ENCODE measurements at places on chromosomes 6 and 20. TPM values are rescaled to one million over a fixed set of nuclear protein-coding genes. Genes with fewer than 3 reads are reported as not detected.

Gene HDGFL1
- polyA plus RNA-seq, result not detected

Gene APOM
- polyA plus RNA-seq, result 3.5 TPM

Gene MAFB
- polyA plus RNA-seq, result 0.10 TPM

Gene C20orf144
- 0.19 TPM for polyA plus RNA-seq

Gene ENPP5
- polyA plus RNA-seq, result not detected

Gene IL17A
- not detected for polyA plus RNA-seq

Gene TCF15
- not detected for polyA plus RNA-seq

DNA sequence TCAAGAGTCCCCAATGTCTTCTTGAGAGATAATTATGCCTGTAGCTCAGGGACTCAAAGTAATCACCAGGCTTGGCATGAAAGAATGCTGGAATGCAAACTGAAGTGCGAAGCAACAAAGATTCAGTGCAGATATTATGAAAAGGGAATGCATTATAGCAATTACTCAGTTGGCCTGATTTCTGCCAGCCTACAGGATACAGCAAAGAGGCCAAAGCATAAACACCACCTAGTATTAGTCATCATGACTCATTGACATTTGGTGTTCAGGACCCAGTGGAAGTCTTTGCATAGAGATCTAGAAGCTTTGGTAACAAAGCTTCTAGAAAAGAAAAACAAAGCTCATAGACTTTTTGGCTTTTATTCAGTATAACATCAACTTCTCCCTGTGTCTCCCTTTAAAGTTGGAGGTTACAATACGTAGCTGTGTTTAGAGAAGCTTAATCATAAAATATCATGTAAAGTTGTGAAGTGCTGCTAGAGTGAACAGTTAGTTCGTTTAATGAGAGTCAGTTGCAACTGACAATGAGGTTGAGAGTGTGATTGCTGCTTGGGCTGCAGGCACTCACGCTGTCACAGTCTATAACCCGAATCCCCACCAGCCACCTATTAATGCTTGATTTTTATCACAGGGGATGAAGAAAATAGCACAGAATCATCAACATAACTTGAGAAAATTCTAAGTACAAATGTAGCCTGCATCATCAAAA lies 932.7 kb downstream of the TFAP2A start:
- peak; percentile 96 for DNase-seq

GRCh38 chr6:19204445-19204844 lies 632.7 kb upstream of the ID4 start:
- DNase-seq, result no peak

DNA sequence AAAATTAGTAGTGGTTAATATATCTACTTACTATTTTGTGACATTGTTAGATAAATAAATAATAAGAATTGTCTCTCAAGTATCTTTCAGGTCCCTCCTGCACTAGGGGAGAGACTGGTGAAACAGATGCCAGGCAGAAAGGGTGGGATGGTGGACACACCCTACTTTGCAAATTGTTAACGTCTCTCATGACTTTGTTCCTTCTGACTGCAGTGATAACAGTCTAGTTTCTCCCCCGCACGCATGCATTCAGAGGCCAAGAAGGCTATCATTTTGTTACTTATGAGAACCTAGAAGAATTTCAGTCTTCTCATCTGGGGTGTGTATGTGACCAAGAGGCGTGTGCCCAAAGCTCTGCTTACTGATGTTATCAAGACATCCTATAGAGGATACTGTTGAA lies 152.3 kb downstream of the EDN1 start:
- no peak for DNase-seq

DNA sequence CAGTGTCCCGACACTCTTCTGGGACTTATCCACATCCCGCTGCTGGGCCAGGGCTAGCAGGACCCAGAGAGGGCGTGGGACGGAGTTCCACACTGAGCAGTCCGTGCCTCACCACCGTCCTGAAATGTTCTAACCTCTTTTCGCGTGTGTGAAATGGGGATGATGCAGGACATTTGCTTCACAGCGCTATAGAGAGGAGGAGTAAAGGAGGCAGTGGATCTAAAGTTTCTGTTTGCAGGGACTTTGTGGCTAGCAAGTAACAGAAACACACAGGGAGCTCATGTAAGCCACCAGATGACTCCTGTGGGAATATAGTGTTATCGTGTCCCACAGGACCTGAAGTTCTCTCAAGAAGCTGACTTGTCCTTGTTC lies 634 bp downstream of the ITPA start:
- DNase-seq, result peak; percentile 18

DNA sequence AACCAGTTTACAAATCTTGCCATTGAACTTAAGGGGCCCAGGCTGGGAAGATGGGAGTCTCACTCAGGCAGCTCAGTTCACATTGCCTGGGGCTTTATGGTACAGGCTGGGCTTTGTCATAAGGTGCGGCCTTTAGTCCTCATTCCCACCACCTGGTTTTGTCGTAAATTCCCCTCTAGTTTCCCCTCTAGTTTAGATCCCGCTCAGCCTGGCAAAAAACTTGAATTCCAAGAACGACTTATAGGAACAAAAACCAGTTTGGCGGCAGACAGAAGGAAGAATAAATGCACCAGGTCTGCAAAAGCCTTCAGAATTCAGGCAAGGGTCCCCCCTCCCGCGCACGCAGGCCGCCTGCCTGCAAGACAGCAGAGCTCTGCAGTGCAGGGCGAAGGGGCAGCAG lies 4.1 kb downstream of the BMP7 start:
- DNase-seq, result no peak

GRCh38 chr20:24160563-24161281 lies 172.1 kb upstream of the GGTLC1 start:
- DNase-seq, result peak; percentile 63

DNA sequence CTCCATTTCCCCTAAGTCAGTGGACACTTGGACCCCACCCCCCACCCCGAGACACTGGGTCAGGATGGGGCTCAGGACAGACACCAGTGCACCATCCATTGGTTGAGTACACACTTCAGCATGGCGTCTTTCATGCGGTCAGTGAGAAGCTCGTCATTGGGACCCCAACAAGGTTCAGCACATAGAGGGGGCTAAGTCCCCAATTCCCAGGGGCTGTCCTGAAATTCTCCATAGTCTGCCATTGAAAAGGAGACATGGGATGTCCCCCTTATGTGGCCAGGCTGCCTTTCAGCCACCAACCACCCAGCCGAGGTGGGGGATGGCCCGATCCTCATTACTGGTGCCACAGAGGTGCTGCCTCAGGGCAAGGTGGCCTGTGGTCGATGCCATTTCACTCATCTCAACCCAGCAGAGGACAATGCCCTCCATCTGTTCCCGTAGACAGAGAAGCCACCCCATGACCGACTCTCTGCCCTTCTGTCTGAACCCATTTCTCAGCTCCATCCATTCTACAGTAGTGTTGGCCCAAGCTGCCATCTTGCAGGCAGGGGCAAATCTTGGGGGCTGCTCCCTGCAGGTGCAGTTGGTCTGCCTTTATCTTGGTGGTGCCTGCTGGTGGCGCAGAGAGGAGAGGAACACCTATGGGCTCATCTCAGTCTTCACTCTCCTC lies 37.4 kb downstream of the PRR18 start:
- DNase-seq, result no peak

- DNase-seq, result no peak
Observed at GRCh38 chr6:2957696-2958330, 13.6 kb downstream of the SERPINB6 start.

- peak; percentile 99 for DNase-seq
Observed at GRCh38 chr6:45445749-45446549, 68.2 kb upstream of the SUPT3H start.

DNA sequence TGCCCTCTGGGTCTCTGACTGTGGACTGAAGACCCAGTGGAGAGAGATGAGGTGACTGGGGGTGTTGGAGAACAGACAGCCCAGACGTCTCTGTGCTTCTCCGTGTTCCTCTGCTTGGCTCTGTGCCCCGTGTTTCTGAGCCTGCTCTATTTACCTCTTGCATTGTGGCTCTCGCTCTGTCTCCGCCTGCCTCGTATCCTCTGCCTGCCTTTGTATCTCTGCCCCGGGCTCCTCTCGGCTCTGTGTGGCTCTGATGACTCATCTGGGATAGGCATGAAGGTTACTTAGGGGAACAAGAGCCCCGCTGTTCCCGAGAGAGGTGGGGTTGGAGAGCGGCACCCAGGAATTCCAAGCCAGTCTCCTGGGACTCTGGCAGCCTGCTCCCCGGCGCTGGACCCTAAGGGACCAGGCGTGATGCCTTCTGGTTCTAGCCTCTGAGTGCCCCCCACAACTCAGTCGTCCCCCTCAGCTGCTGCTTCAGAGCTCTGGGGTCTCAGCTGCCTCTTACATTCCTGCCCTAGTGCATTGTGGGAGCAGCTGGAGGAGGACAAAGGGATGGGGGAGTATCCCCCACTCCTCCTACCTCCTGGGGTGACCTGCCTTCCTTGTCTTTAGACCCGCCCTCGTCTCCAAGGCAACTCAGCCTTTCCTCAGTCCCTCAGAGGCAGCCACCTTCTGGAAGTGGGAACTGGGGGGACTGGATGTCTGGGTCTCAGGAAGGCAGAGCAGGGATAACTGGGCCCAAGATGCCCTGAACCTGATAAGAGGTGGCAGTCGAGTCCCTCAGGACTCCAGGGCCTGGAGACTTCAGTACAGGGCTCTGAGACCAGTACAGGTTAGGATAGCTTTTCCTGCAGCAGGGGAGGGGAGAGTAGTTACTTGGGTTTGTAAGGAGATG lies 1.9 kb downstream of the DDR1 start:
- peak; percentile 79 for DNase-seq

DNA sequence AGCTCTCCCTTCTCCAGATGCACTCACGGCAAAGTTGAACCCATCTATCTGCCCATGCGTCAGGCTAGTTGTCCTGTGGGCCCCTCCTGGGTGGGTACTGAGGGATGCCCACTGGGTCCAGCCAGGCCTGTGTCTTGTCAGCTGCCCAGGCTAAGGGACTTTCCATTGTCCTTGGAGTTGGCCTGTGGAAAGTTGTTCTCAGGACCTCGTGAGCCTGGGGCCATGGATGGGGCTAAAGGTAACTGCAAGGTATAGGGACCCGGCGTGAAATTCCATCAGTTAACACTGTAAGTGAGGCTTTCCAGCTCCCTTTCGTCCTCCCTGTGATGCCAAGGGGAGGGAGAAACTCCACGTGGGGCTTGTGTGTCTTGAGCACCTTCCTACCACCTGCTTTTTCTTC lies 126.5 kb downstream of the CEBPB start:
- DNase-seq, result no peak

- peak; percentile 87 for DNase-seq
Observed at GRCh38 chr6:158286413-158286812, 25.9 kb upstream of the TULP4 start.

DNA sequence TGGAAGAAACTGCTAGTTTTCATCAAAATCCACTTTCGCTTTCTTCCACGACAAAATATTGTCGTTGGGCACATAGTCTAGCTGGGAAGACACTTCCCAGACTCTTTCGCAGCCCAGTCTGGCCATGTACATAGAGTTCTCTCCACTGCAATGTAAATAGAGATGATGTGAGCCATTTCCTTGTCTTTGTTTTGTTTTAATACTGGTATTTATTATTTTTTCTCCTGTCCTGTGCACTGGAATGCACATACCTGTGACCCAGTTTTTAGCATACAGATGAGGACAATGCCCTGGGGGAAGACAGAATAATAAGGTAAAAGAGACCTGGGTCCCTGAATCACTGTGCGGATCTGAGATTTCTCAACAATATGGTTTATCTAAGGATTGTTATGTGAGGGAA lies 149.5 kb upstream of the BMP5 start:
- DNase-seq, result no peak

- DNase-seq, result no peak
Observed at GRCh38 chr6:43173591-43174262, 2.7 kb downstream of the SRF start.

DNA sequence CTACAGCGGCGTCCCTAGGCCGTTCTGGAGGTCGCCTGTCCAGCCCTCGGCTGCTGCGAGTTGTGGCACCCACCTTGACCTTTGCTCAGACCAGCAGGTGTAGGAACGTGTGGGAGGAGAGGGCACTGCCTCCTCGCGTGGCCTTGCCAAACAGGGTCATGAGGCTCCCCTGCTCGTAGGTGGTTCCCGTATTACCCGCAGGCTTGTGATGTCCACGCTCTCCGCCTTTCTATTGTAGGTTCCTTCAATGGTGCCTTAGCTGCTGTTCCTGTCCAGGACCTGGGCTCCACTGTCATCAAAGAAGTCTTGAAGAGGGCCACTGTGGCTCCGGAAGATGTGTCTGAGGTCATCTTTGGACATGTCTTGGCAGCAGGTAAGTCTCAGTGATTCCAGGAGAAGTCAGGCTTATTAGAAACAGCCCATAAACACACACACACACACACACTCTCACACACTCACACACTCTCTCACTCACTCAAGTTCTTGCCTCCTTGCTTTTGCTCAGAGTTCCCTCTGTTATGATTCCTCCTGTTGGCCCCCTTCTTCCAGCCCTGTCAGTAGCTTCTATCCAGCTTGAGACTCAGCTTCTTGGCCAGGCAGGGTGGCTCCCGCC lies 942 bp downstream of the ACAT2 start:
- no peak for DNase-seq

- no peak for DNase-seq
Observed at GRCh38 chr6:15936503-15936902, 192.4 kb upstream of the MYLIP start.

DNA sequence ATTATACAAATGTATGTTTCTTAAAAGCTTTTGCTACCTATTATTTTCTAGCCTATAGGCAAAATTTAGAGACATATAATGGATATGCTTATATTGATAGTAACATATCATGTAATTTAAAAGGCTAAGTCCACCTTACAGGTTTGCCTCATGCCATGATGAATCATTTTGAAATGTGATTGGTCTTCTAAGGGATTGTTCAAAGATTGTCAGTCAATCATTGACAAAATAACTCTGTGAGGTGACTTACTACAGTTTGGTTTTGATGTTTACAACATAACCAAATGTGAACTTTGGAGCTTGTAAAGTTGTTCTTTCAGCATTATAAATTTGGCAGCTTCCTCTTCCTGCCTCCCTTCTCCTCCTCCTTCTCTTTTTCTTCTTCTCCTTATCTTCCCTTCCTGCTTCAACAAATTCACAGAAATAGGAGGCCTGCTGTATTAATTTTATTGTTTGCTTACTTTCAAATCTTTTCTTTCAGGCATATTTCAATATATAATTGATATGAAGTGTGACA lies 39.7 kb upstream of the ZFP64 start:
- DNase-seq, result no peak

DNA sequence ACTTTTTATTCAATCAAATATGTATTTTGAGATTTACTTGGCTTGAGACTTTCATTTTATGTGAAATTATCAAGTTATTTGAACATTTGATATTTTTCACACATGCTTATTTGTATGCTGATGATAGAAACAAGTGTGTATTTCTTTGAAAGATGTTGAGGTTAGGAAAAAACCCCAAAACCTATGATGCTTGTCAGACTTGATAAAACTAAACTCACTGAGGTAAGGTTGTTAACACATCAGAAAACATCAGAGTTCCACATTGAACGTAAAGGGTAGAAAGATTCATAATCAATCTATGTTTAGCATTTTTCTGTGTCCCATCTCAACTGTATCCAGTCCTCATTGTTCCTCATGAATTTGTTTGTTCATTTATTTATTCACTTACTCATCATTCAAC lies 12.2 kb downstream of the SF3B5 start:
- no peak for DNase-seq

Data from IMR-90 (cell line).